ENCODE measurements at places on chromosomes 12 and 14.

DNA sequence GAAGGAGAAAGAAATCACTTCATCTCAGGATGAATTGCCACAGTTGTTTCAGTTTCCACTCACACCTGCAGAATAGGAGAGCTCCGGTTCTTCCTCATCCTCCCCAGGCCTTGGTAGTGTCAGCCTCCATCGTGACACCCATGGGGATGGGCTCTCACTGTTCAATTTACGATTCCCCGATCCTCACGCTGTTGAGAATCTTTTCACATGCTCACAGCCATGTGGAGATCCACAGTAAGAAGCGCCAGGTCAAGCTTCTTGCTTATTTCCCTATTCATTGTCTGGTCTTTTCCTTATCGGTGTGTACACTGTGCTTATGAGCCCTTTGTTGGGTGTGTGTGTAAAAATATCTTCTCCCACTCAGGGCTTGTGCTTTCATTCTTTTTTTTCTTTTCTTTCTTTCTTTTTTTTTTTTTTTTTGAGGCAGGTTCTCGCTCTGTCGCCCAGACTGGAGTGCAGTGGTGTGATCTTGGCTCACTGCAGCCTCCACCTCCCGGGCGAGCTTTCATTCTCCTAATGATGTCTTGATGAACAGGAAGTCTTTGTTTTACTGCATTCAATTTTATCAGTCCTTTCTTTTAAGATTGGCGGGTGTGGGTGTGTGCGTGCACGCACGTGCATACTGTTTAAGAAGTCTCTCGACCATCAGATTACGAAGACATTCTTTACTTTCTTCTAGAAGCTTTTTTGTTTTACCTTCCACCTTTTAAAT, 21.5 kb downstream of the RIN3 start:
- no peak for DNase-seq

GRCh38 chr12:130339951-130340350, 2.3 kb downstream of the PIWIL1 start:
- DNase-seq = no peak

GRCh38 chr14:103735022-103735421, 19.4 kb downstream of the ZFYVE21 start:
- no peak for DNase-seq

DNA sequence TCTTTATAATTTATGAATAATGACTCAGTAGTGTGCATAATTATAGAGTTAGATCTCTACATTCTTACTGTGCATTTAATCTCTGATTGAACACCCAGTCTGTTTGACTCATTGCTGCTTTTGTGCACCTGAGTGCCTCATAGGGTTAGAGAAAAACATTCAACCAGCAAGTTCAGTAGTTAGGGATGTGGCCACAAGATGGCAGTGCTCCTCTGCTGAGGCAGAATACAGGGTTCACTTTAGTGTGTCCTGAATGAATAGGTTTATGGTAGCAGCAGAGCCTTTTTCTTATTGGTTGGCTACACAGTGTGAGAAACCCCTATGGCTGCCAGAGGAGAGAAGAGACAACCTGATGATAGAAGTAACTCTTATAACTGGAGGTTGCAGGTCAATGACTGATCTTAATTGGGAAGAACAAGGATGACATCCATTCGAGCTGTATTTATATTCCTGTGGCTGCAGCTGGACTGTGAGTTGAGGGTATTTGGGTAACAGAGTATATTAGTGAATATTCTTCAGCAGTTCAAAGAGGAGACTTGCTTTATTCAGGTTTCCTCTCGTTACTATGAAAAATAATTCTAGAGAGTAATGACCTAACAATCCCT, 194.9 kb upstream of the OR4E1 start:
- peak; percentile 47 for DNase-seq

DNA sequence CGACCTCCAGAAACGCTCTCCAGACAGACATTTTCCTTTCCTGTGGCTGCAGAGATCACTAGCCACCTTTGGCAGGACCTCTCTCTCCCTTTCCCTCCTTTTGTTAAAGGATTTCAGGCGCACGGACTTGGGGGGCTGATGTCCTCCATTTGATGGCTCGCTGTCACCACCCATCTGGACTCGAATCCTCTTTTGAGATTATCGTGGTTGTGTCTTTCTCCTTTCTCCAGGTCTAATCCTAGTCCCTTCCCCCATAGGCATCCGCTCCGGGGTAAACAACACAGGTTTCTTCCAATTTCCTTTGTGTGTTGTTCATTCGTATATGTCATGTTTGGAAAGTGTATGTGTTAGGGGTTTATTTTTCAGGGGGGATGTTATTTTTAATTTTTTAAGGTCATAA, 56.7 kb upstream of the SLC24A4 start:
- no peak for DNase-seq

DNA sequence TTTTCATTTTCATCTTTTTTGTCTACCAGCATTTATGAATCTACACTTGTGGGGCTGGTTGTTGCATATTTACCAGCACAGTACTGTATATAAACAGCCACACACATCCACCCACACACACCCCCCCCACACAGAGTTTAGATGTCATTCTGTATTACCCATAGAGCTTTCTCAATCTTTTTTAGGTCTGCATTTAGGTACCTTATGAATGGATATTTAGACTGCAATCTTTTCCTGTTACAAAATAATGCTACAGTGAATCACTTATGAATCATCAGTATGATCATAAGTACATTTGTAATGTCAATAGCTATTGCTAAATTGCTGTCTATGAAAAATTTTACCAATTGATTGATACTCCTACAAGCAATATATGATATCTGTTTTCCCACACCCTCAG, 67.3 kb upstream of the STK38L start:
- no peak for DNase-seq

GRCh38 chr14:104871656-104872468, 6.8 kb downstream of the CEP170B start:
- no peak for DNase-seq

- no peak for DNase-seq
Observed at GRCh38 chr12:47207340-47207717, 127.6 kb upstream of the AMIGO2 start.

DNA sequence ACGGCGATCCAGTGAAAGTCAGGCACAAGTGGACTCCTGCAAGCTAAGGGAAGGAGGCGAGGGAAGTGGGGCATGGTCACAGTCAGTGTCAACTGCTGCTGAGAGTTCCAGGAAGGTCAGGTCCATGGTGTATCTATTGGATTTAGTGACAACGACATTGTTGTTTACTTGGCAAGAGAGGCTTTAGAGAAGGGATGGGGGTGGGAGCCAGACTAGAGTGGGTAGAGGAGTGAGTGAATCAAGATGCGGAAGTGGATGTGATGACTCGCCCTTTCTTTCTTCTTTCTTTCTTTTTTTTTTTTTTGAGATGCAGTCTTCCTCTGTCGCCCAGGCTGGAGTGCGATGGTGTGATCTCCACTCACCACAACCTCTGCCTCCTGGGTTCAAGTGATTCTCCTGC, 12.5 kb downstream of the P2RX7 start:
- no peak for DNase-seq

DNA sequence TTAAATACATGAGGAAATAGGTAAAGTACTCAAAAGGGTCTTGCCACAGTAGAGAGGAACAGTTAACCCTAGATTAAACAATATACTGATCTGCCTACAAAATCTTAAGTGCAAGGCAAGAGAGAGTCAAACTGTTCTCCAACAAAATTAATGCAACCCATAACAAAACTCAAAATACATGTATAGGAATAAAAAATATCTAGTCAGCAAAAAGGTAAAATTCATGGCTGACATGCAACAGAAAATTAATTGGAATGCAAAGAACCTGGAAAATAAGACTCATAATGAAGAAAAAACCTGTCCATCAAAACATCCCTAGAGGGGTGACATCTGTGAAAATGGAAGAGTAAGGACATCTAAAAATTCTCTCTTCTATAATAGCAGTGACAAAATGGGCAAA, 173.6 kb downstream of the ADAMTS20 start:
- DNase-seq = no peak

DNA sequence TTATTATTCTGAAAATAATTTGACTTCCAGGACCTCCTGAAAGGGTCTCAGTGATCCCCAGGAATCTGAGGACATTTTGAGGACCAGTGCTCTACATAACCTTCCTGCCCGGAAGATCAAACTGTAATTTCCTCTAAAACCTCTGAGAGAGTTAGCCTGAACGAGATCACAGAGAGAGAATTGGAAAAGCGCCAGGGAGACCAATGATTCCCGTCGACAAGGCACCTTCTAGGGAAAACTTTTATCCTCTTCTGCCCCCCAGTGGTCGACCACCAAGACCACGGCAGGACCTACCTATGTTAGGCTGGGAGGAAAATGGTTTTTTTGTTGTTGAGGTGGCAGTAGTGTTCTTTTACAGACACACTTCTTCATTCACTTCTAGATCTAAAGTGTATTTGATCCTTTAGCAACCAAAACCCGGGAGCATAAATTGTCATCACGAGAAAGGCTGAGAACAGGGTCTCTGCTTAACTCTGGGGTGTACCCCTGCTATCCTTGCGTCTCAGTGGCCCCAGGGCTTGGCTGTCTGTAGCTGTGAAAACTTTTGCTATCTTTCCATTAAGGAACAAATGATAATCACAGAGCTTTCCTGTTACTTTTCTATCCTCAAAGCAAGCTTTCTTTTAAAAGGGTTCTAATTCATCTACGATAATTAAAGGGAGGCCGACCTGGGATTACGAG, 62.9 kb upstream of the NID2 start:
- no peak for DNase-seq

- DNase-seq = no peak
Observed at GRCh38 chr12:87704374-87704773, 324.8 kb downstream of the C12orf50 start.

DNA sequence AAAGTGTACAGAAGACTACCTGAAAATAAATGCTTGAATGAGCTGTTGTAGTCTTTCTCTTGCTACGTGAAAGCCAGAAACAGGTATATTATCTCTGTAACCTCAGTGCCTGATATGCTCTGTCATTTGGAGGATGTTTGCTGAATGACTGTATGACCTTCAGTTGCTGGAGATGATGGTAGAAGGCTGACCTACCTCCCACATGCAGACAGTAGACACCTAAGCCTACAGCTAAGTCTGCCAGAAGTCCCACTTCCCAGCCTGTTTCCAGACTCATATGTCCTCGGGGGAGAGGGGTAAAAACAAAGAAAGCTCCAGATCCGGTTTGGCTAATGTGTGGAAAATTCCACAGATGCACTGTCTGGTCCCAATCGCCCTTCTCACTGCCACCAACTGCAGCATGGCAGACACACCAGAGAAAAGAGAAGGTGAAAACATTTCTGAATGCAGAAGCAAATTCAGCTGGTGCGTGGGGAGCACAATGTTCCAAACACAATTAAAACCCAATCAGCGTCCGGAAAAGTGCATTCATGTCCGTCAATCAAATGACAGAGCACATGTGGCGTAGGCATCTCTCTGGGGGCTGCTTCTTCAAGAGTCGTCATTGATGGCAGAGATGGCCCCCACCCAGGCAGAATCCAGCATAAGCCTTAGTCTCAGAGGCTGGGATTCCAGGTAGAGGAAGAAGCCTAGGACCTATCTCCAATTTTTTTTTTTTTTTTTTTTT, 76.3 kb upstream of the TBX3 start:
- no peak for DNase-seq

DNA sequence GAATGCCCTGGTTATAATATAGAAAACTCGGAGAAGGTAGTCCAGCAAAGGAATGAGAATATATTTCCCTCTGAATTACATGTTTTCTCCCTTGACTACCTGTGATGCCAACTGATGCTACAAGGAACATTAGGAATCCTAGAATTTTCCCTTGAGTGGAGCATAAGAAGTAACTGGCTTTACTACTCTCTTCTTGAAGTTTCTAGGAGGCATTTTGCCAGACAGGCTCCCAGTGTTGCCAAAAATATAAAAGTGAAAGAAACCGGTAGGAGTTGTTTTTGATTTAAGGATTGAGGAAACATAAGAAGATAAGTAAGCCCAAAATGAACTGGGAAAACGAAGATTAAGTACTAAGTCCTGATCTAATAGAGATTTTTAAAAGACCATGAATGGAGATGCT, 693.4 kb downstream of the NOVA1 start:
- DNase-seq = no peak

- DNase-seq = no peak
Observed at GRCh38 chr12:95446506-95446900, 27.4 kb upstream of the METAP2 start.

- DNase-seq = no peak
Observed at GRCh38 chr12:122643207-122643805, 59.9 kb downstream of the HCAR2 start.

DNA sequence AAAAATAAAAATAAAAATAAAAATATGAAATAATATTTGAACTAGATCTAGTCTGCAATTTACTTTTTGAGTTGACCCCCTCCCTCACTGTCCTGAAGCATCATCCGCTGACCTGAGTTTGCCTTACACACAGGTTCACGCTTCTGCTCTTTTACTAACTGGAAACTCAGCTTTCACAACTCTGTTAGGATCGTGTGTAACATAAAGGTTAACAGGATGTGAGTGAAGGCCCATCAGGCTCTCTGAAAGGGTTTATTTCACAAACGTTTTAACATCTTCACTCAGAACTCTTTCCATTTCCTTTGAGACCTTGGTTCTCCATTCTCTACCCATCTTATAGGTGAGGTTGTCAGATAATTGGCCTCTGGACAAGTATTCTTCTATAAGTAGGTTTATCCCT, 191.4 kb downstream of the FOXN3 start:
- no peak for DNase-seq

DNA sequence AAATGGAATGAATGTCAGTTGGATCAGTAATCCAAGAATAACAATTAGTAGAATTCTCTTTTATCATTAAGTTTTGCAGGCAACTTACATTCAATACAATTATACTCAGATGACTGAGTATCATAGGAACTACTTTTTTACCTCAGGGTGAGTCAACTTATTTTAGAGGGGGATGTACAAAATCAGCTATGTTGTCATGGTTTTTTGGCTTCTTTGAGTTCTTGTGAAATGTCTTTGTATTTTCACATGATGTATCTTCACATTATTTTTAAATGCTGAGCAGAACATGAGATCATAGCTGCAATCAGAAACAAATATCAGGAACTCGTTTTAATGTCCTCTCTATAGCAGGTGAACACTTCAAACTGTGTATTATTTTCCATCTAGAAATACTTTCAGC, 65.3 kb upstream of the PTPRR start:
- DNase-seq = no peak

Measured in activated CD4-positive, CD25-positive, alpha-beta regulatory T cell (primary cell).